ENCODE measurements at places on chromosomes 16 and 17.
A peak's percentile ranks its signal among the peaks of the same experiment; 100 is the strongest.

- no peak for DNase-seq
Observed at GRCh38 chr17:79035686-79036085, 11.7 kb downstream of the C1QTNF1 start.

DNA sequence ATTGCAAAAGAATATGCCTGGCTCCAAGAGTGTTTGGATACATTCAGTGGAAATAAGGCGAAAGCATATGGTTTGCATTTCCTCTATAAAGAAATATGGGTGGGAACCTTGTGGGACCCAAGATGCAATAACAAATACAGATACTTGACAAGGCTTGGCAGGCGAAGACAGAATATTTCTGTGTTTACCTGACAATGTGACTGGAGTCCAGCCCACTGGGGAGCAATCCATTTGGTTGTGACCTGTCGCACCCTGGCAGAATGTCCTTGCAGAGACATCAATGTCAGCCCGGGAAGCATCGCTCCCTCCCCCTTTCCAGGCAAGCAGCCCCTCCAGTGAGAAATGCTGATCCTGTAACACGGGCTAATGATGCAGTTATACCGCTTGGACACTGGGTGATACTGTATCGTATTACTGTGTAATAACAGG is 296.6 kb downstream of the MAF start:
- DNase-seq: no peak

GRCh38 chr17:4476017-4476416 is 22.7 kb upstream of the SPNS2 start:
- DNase-seq: no peak

DNA sequence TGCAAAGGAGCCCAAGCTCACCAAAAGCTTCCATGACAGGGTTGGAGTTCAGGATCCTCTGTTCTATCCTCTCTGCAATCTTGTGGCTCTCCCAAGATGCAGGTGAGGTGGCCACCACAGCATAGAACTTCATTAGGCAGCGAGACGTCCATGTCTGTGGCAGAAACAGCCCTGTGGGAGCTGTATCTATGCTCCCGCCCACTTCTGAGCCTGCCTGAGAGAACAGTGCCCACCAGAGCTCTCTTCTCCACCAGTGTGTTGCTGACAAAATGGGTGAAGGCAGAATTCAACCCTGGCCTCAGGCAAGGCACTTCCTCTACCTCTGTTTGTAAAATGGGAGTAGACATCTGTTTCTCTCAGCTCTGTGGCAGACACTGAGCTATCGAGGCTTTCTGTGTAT is 18.8 kb downstream of the MYO19 start:
- no peak for DNase-seq

DNA sequence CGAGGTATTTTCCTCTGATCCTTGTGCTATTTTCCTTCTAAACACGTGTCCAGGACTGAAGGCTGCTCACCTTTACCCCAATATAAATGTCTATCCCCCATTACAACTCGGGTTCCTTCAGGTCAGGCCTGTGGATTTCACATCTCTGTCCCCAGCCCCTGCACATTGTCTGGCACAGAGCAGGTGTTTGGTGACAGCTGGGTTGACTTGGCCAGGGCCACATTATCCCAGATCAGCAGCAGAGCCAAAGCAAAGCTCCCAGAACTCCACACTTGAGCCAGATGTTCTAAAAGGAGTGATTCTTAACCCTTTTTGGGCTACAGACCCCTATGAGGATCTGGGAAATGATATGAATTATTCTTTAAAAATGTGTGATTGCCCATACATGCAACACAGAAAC is 18.0 kb upstream of the SPATA32 start:
- no peak for DNase-seq

DNA sequence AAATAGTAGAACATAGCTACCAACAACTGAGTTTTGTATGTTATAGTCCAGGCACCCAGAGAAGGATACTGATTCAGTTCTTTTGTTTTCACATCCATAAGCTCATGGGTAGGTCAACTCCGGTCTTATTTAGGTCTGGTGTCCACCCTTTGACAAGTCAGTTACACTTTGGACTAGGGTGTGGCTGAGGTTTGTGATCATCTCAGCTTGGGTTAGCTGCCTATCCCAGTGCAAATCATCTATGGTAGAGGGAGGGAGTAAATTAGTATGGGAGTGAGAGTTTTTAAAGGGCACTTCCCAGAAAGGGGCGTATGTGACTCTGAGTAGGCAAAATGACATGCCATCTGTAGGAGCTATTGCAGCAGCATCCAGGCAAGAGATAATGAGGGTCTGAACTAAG is 66.1 kb downstream of the TANC2 start:
- no peak for DNase-seq

DNA sequence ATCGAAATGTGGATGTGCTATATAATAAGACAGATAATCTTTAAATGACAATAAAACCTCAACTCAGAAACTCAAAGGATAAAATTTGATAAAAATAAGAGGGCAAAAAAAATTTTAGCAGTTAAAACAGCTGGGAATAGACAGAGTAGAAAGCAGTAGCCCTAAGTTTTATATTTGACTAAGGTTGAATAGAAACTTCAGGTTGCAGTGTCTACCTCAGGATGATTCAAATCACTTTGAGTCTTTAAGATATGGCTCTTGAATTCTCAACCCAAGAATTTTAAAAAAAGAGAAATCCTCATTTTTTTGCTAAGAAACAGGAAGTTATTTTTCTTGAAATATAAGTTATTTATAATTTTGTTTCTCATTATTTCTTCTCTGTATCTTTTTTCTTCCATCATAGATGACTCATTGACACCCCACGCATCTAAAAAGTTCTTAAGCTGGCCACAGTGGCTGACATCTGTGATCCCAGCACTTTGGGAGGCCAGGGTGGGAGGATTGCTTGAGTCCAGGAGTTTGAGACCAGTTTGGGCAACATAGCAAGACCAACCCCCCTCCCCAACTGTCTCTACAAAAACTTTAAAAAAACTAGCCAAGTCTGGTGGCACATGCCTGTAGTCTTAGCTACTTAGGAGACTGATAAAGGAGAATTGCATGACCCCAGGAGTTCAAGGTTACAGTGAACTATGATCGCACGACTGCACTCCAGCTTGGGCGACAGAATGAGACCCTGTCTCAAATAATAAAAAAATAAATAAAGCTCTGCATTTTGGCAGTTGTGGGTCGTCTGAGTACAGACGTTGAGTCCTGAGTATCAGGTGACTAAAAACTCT is 23.9 kb downstream of the NFAT5 start:
- DNase-seq: no peak

DNA sequence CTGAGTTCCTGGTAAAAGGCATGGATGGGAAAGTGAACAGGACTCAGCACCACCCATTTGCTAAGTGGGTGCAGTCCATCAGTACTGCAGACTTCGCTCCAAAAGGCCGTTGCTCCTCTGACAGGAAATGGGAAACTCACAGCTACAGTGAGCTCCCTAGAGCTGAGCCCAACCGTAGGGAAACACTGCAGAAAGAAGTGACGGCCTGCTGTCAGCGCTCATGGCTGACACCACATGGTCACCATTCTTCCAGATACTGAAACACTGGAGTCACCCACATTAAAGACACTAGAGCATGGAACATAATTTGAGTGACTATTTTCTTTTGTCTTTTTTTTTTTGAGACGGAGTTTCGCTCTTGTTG is 31.9 kb downstream of the UBE2O start:
- DNase-seq: no peak

DNA sequence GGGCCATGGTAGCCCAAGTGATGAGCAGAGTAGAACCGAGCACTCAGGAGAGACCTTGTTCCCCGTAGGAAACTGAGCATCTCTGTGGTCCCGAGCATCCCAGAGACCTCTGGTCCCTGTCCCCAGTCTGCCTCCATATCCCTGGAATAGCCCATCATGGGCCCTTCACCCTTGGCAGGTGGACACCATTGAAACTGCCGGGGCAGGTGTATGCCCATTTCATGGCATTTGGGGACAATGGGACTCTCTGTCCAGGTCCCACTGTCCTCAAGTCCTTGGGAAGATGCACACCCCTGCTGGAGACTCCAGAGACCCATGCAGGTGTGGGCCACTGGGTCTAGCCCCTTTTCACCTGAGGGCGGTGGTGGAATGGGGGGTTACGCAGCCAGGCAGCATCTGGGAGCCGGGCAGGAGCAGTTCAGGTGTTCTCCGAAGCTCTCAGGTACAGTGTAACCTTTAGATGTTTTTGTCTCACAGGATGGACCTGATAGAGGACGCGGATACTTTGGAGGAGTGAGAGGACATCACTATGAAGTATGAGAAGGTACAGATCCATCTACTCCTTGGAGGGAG is 75.9 kb downstream of the GOSR1 start:
- no peak for DNase-seq

DNA sequence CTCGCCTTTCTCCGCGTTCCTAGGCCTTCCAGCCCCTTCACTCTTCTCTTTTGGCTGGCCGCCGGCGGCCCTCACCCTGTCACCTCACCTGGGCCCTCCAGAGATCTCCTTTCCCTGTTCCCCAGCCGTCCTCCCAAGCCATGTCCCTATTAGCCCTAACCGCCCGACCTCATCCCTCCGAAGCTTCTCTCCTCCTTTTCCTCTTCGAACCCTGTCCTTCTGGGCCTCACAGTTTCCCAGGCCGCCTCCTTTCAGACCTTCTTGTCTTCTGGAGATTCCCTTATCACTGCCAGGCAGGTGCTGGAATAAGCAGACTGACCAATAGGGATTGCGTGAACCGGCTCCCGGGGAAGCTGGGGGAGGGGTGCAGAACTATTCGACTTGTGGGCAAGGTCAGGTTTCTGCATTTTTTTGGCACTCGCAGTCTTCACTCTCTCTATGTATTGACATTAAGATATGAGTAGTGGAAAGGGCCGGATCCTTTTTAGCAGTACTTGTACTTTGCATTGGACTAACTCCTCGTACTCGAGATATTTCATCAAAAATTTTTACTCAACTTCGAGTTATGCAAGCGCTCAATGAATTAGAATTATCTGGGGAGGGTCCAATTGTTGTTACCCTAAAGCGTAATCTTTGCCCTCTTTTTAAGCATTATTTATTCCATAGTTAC is 690 bp downstream of the RHOT1 start:
- DNase-seq: peak; percentile 31

- peak; percentile 84 for DNase-seq
Observed at GRCh38 chr17:60525685-60526514, at the start of gene APPBP2. APPBP2 (minus strand) TSS chr17:60526242; CDS start chr17:60525931, 311 bp downstream.

DNA sequence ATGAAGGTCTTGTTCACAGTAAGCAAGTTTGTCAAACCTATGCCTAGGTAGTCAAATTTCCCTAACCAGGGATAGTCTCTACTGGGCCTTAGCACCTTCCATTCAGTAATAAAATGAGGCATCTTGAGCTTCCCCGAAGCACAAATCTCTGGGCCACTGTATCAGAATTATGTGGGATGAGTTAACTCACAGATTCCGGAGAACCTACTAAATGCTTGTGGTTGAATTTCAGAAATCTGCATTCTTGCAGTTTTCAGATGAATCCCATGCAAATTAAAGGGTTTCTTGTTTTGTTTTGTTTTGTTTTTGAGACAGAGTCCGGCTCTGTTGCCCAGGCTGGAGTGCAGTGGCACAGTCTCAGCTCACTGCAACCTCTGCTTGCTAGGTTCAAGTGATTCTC is 478.8 kb upstream of the HSBP1 start:
- DNase-seq: no peak

- peak; percentile 20 for DNase-seq
Observed at GRCh38 chr17:21297597-21297996, 13.1 kb downstream of the MAP2K3 start.

DNA sequence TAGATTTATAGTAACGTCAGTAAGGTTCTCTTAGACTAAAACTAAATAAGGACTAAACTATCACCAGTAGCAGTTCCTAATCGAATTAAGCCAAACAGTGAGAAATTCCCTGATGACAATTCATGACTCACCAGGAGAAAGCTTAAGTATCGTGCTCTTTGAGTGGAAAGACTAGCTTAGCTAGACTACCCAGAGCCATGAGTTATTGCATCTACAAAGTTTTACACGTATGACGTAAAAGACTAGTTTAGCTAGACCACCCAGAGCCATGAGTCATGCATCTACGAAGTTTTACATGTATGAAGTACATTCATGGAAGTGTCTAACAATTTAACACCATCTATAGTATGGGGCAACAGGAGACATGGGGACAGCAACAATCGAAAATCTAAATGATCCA is 36.6 kb downstream of the UBE2G1 start:
- DNase-seq: no peak

- no peak for DNase-seq
Observed at GRCh38 chr17:68428498-68429172, 28.7 kb downstream of the WIPI1 start.

GRCh38 chr17:7538891-7539545 is 9.8 kb upstream of the TNFSF12 start:
- DNase-seq: no peak

DNA sequence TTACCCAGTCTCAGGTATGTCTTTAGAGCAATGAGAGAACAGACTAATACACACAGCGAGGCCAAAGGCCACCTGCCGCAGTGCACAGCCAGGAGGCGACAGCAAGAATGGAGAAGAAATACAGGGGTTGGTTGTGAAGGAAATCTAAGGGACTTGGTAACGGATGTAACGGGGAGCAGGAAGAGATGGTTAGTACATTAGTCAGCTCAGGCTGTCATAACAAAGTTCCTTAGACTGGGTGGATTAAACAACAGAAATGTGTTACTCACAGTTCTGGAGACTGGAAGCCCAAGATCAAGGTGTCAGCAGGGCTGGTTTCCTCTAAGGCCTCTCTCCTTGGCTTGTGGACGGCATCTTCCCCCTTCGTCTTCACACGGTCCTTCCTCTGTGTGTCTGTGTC is 47.1 kb downstream of the TVP23C start:
- no peak for DNase-seq

GRCh38 chr17:42841975-42842685 is 2.2 kb upstream of the AOC2 start:
- DNase-seq: no peak

DNA sequence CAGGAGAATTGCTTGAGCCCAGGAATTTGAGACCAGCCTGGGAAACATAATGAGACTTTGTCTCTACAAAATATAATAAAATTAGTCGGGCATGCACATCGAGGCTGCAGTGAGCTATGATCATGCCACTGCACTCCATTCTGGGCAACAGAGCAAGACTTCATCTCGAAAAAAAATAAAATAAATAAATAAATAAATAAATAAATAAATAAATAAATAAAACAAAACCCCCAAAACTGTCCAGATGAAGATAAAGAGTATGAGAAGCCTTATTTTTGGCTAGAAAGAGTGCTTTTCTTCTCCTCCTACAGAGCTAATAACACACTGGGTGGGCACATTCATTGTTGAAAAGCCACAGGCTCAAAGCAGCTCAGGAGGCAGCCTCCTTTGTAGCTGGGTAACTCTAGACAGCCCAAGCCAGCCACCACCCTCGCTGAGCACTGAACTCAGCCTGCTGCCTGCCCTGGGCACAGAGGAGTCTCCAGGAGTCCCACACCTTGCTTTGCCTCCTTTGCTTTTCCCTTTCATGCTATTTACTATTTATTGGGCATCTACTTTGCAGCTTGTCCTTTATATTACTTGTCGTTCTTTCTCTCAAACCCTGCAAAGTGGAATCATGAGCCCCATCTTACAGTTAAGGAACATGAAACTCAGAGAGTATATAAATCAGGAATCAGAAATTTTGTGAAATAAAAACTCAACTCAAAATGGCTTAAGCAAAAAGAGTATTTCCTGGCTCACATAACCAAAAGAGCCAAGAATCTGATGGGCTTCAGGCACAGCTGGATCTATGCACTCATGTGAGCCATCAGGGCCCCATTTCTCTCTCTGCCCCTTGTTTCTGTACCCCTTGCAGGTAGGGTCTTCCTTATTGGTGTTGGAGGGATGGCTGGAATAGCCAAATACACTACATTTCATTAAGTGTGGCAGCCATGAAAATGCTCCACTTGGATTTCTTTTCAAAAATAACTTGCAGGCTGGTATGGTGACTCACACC is 18.1 kb upstream of the C16orf87 start:
- no peak for DNase-seq
